Stimulated activated CD8-positive, alpha-beta memory T cell treated with anti-CD3 and anti-CD28 coated beads, Interleukin-4, amount 100 ng/mL, for 1 hour (primary cell): ENCODE measurements at places on chromosomes 12 and 14.

GRCh38 chr14:71557351-71557750, 374.9 kb upstream of the RGS6 start:
- no peak for DNase-seq

GRCh38 chr14:63777024-63777423, 49.2 kb upstream of the SGPP1 start:
- DNase-seq = no peak

GRCh38 chr14:71143381-71144290, 236.4 kb downstream of the PCNX1 start:
- no peak for DNase-seq

GRCh38 chr12:90207799-90208198, 499.2 kb upstream of the ATP2B1 start:
- no peak for DNase-seq

GRCh38 chr12:19484738-19485137, 45.4 kb downstream of the AEBP2 start:
- no peak for DNase-seq

DNA sequence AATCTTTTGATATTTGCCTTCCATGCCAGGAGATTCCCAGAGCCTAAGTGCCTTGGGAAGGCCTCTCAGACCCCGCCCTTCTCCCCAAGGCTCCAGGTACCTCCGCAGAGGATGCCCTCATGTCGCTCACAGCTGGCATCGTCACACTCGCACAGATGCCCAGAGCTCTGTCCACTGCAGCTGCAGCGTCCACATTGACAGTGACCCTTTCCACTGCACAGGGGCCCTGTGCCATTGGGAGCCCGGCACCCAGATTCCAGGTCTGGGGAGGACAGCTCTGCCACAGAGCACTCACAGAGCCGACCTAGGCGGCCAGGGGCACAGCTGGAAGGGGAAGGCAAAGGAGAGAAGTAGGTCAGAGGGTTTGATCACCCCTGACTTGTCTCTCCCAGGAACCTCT, 12.3 kb upstream of the CSAD start:
- no peak for DNase-seq
